ENCODE measurements at places on chromosomes 6 and 20.
A peak's percentile ranks its signal among the peaks of the same experiment; 100 is the strongest.

GRCh38 chr6:90982051-90982450, 395.2 kb upstream of the MAP3K7 start:
- no peak for DNase-seq

DNA sequence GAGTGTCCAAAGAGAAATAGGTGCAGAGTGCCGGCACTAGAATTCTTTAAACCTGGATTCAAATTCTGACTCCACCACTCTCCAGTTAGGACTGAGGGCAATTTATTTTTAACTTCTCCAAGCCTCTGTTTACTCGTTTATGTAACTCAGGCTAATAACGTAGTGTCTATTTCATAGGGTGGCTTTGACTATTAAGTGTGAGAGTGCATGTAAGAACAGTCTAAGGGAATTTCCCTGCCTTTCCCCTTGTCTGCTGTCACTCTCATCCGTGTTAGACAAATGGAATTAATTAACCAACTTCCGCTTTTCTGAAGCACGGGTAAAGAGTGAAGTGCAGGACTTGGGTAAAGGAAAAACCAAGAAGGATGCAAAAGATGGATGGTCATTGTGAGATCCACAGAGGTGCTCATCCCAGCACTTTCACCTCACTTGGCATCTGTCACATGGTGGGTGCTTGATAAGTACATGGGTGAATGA, 4.1 kb upstream of the ZKSCAN8 start:
- DNase-seq, result peak; percentile 61

DNA sequence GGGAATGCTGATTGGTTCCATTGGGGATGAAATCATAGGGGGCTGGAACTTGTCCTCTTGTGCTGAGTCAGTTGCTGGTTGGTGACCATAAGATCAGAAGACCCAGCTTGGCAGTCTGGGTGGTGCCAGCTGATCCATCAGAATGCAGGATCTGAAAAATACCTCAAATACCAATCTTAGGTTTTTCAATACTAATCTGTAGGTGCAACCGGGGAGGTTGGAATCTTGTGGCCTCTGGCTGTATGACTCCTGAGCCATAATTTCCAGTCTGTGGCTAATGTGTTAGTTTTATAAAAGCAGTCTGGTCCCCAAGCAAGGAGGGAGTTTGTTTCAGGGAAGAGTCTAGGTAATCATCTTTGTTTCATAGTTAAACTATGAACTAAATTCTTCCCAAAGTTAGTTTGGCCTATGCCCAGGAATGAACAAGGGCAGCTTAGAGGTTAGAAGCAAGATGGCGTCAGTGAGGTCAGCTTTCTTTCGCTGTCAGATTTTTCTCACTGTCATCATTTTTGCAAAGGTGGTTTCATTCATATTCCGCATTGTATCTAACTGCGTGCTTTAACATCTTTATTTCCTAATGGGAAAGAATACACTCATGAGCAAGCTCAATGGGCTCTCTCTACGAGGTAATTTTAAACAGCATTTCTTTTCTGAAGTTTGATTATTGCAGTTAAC, 2.0 kb downstream of the ARMH2 start:
- DNase-seq, result no peak

DNA sequence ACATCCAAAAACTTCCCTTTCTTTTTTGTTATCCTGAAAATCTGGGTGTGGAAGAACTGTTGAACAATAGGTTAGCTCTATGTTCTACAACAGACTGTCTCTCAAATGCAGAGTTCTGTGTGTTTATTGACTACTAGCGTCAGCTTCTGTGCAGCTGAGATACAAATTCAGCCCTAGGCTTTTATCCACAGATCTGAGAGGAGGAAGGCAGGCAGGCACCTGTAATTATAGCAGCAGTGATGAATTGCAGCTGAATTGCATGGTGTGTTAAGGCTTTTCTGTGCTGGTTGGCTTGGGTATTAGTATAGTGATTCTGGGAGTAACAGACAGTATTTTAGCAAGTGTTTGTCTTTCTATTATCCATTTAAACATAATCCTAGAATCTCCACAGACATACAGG, 24.4 kb downstream of the GRIK2 start:
- DNase-seq, result no peak

DNA sequence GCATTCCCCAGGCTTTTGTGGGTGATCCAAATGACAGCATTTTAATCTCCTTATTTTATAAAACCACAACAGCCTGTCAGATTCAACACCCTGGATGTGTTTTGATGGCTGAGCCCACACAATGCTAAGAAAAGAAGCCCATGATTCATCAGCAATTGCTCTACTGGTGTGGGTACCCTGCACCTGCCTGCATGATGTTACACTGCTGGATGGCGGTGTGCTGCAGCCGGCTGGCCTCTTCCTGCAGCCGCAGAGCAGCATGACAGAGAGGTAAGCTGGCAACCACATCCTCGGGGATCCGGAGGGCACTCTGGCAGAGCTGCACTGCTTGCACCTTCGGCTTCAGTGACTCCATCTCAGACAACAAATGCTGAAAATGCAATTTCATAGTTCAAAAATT, 327.5 kb downstream of the SYNE1 start:
- DNase-seq, result no peak

- no peak for DNase-seq
These were observed 615 bp upstream of the UBE2J1 start for GRCh38 chr6:89353118-89353556.

- DNase-seq, result no peak
These were observed 44.7 kb downstream of the RREB1 start for GRCh38 chr6:7152462-7152861.

- DNase-seq, result peak; percentile 71
These were observed 155.8 kb downstream of the MBOAT1 start for GRCh38 chr6:20056350-20056992.

GRCh38 chr6:47135772-47136171, 93.6 kb upstream of the ADGRF1 start:
- no peak for DNase-seq

GRCh38 chr6:137254966-137255365, 35.8 kb upstream of the IFNGR1 start:
- DNase-seq, result no peak

DNA sequence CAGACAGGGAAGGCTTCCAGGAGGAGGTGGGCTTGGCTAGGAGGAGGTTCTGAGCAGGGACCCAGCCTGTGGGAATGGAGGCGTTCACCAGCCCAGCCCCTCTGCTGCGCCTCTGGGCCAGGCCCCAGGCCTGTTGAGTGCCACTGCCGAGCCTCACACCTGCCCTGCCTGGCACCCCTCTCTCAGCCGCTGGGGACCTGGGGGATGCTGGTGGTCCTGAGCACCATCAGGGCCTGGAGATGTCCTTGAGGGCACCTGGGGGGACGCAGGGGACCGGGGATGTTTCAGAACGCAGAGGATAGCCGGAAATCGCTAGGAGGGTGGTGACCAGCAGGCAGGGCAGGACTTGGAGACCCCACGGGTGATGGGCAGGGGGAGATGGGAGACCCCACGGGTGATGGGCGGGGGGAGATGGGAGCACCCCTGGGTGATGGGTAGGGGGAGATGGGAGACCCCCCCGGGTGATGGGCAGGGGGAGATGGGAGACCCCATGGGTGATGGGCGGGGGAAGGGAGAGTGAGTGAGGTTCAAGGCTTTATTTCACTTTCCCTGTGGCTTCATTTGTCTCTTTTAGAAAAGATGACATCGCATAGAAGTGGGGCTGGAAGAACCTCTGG, 12.7 kb downstream of the GATA5 start:
- DNase-seq, result no peak

DNA sequence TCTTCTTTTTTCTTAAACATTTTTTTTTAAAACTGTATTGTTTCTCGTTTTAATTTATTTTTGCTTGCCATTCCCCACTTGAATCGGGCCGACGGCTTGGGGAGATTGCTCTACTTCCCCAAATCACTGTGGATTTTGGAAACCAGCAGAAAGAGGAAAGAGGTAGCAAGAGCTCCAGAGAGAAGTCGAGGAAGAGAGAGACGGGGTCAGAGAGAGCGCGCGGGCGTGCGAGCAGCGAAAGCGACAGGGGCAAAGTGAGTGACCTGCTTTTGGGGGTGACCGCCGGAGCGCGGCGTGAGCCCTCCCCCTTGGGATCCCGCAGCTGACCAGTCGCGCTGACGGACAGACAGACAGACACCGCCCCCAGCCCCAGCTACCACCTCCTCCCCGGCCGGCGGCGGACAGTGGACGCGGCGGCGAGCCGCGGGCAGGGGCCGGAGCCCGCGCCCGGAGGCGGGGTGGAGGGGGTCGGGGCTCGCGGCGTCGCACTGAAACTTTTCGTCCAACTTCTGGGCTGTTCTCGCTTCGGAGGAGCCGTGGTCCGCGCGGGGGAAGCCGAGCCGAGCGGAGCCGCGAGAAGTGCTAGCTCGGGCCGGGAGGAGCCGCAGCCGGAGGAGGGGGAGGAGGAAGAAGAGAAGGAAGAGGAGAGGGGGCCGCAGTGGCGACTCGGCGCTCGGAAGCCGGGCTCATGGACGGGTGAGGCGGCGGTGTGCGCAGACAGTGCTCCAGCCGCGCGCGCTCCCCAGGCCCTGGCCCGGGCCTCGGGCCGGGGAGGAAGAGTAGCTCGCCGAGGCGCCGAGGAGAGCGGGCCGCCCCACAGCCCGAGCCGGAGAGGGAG, 580 bp downstream of the VEGFA start:
- peak; percentile 30 for DNase-seq

GRCh38 chr6:146341493-146342230, 202.0 kb upstream of the RAB32 start:
- DNase-seq, result no peak

DNA sequence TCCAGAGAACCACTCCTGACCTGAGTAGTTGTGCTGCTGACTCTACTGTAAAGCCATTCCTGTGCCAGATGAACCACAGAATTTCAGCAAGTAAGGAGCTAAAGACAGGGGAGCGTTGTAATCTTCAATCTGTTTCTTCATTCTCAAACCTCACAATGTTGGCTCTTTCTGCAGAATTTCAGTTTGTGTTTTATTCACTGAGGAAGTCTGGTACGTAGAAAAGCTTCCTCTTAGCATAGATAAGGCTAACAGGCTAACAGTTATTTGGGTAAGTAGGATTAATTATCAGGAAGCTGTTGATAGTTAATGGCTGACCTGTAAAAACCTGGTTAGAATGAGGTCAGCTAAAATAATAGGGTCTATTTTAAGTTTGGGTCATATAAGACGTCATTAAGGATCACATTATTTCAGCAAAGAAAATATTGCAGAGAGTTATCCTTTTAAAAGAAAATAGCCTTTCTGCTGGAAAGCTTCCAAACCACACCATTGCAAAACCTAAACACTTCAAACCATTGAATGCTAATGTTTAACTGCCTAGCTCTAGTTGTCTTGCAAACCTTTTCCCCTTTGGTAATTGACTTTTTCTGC, 14.1 kb upstream of the TENT5A start:
- DNase-seq, result no peak

DNA sequence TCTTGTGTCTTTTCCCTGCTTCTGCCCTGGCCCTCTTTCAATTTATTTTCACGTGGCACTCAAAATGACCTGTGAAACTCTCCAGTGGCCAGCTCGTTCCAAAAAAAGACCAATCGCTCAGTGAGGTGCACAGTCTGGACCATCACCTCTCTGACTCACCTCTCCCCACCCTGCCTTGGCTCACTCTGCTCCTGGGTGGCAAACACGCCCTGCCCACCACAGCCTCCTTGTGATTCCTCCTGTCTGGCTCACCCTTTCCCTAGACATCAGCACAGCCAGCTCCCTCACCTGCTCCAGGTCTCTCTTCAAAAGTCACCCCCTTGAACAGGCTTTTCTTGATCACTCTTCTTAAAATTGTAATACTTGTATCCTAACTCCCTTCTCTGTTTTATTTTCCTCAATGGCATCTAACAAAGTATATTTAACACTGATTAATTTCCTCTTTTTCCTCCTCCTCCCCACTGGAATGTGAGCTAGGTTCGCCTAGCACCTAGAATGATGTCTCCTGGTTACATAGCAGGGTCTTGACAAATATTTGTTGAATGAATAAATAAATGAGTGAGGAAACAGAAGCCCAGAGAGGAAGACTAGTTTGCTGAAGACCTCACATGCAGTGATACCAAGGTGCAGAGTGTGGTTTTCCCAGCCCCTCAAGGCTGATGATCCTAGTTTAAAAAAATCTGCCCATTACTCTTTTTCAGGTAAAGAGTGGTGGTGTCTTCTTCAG, 109.0 kb downstream of the GJA10 start:
- no peak for DNase-seq

DNA sequence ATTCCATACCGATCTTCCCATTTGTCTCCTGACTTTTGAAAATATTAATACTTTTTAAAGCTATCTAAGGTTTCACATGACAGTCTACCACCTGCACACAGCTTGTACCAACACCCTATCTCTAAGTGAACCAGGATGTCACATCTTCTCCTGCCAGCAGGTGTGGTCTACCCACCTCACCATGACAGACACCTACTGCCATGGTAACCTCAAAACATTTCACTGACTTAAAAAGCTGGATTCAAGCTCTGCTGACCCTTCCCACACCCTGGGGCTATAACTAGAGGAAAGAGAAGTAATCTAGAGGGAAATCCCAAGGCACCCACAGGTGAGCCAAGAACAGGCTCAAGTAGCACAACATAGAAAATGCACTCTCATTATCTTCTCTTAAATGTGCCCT, 1.2 kb downstream of the SLC17A3 start:
- no peak for DNase-seq

GRCh38 chr6:31359581-31359980, 2.6 kb upstream of the HLA-B start:
- no peak for DNase-seq

DNA sequence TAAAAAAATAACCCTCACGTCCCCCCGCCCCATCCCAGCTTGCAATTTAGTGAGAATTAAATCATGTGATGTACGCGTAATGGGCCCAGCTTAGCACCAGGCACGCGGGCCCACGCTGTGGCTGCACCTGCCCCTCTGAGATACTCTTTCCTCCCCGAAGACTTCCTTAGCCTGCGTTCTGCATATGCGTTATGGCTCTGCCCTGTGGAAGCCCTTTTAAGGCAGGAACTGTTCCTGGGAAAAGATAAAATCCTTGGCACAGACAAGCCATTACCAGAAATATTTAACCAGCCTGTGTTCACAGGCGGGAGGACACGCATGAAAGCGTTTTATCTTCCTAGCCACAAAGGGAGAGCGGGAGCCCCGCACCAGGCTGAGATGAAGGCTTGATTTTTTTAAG, 311.0 kb downstream of the LRFN2 start:
- DNase-seq, result no peak

DNA sequence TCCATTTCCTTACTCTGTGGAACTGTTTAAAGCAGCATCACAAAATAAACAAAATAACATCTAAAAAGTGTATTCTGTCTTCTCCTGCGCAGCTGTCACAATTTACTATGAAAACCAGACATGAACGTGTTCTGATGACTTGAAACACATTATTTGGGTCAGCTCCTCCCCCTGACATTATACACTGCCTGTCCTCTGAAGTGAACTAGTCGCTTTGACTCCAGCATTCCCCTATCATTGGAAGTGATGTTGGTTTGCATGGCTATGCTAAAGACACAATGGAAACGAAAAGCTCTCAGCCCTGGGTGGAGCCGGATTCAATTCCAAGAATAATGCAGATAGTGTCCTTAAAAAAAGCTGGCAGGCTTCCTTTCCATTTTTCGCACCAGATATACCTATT, 125.9 kb downstream of the FYN start:
- DNase-seq, result no peak

Data from hippocampal formation (tissue), 2 donors.